Fibroblast of lung (primary cell): ENCODE measurements at places on chromosomes 2 and 18. TPM values are rescaled to one million over a fixed set of nuclear protein-coding genes. Genes with fewer than 3 reads are reported as not detected.
A peak's percentile ranks its signal among the peaks of the same experiment; 100 is the strongest.

GRCh38 chr2:227717687-227718567, at the start of gene SLC19A3:
Gene SLC19A3 (minus strand): TSS chr2:227718028. CDS start chr2:227702318, 15,710 bp downstream.
- DNase-seq, result peak; percentile 94

GRCh38 chr2:48529194-48529593, 760 bp upstream of the STON1 start:
- DNase-seq, result no peak

The MOGAT1 gene
- polyA plus RNA-seq, result not detected in 2 replicates

The COL3A1 gene
- 519 and 2,255 TPM in 2 replicates for polyA plus RNA-seq

- no peak for DNase-seq
These were observed 27.7 kb upstream of the SEMA4C start for GRCh38 chr2:96897491-96898134.

DNA sequence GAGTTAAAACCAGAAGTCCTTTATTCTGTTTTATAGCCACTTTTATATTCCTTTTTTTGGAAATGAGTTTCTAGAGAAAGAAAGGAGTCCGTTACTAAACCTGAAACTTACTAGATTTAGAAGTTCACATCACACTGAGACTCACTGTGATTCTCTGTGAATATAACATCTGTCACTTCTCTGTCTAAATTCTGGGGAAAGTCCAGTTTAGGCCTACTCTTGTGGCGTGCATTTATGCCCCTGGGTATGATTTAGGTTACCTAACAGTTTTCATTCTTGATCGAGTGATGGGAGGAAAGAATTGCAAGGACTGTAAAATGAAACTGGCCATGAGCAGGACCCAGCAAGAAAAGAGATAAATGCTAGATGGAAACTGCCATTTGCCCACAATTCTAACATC, 449.6 kb downstream of the SPAG16 start:
- no peak for DNase-seq

DNA sequence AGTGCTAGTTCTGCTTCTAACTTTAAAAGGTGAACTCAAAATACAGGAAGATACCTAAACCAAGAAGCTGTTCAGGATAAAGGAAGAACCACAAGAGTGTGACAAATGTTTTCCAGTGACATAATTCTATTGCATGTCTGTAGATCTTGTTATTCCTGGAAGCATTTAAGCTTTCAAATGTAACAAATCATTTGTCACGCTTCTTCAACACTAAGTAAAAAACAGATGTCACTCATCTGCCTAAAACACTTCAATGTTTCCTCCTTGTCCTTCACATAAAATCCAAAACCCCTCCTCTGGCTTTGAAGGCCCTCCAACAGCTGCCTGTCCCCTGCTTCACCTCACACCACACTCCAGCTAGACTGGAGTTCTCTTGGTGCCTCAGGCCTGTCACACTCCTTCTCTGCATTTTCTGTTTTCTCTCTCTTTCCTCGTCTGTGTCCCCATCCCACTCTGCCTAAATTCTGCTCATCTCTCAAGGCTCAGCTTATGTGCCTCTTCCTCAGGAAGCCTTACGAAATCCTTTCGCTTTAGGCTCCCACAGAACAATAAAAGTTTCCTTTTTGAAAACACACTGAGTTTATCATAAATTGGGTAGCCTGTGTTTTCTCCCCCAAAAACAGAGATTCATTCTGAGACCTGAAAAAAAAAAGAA, 6.4 kb upstream of the CLEC4F start:
- no peak for DNase-seq

GRCh38 chr2:25062511-25062917, 20.6 kb downstream of the EFR3B start:
- DNase-seq, result no peak

DNA sequence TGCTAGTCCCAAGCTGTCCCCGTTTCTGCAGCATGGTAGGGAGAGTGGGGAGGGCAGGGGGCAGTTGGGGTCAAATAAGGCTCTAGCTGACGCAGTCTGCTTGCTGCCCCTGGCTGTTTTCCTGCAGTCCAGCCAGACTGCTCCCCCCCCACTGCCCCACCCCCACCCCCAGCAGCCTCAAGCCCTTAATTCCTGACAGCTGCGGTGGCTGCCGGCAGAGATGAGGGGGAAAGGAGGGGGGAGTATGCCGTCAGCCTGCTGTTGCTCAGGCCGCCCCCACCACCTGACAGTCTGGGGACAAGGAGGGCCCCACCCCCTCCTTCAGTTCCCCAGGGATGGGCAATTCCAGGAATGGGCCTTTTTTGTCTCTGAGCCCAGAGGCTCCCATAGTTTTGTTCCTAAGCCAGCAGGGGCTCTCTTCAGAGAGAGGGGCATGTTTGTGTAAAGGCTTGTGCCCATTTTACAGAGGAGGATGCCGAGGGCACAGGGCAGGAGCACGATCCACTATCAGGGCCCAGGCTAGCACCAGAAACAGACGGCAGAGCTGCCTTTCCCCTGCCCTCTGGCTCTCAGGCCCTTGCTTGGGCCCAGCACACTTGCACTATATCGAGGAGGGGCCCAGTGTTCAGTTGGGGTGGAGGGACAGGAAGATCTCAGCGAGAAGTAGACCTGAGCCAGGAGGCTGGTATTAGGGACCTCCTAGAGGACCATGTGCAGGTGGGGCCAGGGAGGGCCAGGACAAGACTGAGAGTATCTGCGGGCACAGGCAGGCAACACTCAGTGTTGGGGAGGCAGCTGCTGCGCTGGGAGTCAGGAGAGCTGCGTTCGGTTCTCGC, 1.5 kb upstream of the WNT10A start:
- no peak for DNase-seq

- no peak for DNase-seq
These were observed 759.7 kb upstream of the CDH7 start for GRCh38 chr18:64991102-64991501.

DNA sequence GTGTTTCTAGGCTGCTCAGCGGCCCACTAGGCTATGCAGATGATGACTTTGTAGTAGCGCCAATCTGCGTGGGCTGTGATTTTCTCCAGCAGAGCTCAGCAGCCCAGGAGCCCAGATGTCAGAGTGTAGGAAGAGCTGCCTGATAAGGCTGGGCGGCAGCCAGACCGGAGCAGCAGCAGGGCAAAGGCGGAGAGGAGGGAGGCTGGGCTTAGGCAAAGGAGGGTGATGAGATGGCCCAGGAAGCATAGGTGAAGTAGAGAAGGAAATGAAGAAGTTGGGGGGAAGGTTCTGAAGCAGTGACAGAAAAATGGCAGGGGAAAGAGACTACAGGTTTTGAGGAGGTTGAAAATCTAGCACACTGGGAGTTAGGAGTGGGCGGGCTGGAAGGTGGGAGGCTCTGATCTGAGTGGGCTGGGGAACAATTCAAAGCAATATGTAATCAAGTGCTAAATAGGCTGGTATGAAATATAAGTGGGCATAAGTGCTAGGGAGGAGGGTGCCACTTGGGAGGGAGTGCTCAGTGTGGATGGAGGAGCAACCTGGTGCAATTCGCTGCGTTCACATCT, 50.6 kb upstream of the STPG4 start:
- peak; percentile 80 for DNase-seq

The TMEM247 gene
- not detected in 2 replicates for polyA plus RNA-seq

The ABCB11 gene
- not detected in 2 replicates for polyA plus RNA-seq

GRCh38 chr18:37270038-37270665, 295.4 kb downstream of the CELF4 start:
- peak; percentile 56 for DNase-seq

The MGAT4A gene
- polyA plus RNA-seq, result 0.08 and 0.10 TPM in 2 replicates

The ZNF407 gene
- polyA plus RNA-seq, result 4.4 and 5.1 TPM in 2 replicates

- DNase-seq, result peak; percentile 97
These were observed at the start of gene DTNA for GRCh38 chr18:34709750-34710441. Gene DTNA (plus strand): TSS chr18:34710298. CDS start chr18:34755977, 45,679 bp downstream.

- DNase-seq, result no peak
These were observed 82.0 kb downstream of the FHOD3 start for GRCh38 chr18:36379435-36379984.

- DNase-seq, result peak; percentile 58
These were observed 1.7 kb upstream of the PER2 start for GRCh38 chr2:238290091-238290509.

- DNase-seq, result peak; percentile 1
These were observed 660.1 kb upstream of the SLC8A1 start for GRCh38 chr2:41111836-41112627.

- no peak for DNase-seq
These were observed at the start of gene SLC30A3 for GRCh38 chr2:27262379-27263286. Gene SLC30A3 (minus strand): TSS chr2:27263047. CDS start chr2:27262906, 141 bp downstream.

The ARHGAP15 gene
- 0.07 and 0.27 TPM in 2 replicates for polyA plus RNA-seq

The UGT1A4 gene
- not detected in 2 replicates for polyA plus RNA-seq

DNA sequence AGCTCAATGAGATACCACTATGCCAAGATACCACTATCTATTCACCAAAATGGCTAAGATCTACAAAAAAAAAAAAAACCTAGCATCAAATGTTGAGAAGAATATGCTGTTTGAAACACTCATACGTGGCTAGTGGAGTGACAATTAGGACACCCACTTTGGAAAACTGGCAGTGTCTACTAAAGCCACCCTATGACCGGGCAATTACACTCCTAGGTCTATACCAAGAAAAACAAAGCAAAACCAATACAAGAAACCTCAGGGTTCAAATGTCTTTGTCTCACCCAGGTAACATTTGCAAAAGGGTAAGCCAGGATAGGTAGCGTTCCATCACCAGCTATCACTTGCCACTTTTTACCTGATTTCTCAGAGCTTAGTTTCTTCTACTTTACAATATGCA, 123.6 kb upstream of the CAB39 start:
- no peak for DNase-seq

The ZNF2 gene
- 4.4 and 5.0 TPM in 2 replicates for polyA plus RNA-seq

- DNase-seq, result no peak
These were observed 160.6 kb downstream of the RNF144A start for GRCh38 chr2:7077660-7078267.

GRCh38 chr2:18356676-18357075, 203.8 kb downstream of the RDH14 start:
- DNase-seq, result peak; percentile 73

The FAP gene
- 116 and 140 TPM in 2 replicates for polyA plus RNA-seq

DNA sequence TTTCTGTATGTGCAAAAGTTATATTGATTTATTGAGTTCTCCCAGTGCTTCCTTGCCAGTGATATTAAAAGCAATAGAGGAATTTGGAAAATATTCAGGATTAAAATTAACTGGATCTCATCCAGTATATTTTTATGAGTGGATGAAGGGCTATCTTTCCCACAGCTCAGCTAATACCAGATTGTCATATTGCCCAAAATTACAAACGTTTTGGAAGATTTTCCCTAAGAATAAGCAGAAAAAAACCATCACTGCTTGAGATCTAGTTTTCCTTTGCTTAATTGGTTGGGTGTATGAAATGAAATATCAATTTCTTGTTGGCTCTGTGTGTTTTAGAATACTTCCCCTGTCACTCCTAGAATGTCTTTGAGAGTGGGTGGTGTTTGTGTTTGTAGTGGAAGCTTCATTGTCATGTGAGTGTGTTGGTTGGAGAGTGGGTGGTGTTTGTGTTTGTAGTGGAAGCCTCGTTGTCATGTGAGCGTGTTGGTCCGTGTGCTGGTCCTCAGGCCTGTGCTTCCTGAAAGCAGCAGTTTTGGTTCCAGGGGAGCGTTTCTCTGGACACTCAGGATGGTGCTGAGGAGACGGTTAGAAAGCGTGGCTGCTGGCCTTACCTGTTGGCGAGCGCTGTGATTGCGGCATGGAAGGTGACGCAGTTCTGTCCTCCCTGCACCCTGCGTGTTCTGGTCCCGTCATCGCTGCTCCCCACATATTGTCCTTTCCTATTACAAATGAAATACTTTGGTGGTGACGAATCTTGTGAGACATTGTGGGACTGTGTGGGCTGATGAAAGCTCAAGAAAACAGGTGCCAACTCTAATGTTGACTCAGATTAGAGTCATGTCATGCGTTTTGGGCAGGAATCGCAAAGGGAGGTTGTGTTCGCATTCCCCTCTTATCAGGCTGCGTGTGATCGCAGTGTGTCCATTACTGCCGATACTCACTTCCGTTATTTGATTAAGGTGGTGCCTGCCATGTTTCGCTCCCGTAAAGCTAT, 12.4 kb downstream of the ASB1 start:
- peak; percentile 99 for DNase-seq

The SOS1 gene
- polyA plus RNA-seq, result 20.2 and 24.9 TPM in 2 replicates

The GDF7 gene
- 0.02 TPM in 1 of 2 replicates, not detected in the other for polyA plus RNA-seq

GRCh38 chr2:29317801-29318485, 202.7 kb downstream of the CLIP4 start:
- DNase-seq, result no peak

- DNase-seq, result no peak
These were observed 310.8 kb upstream of the MGAT5 start for GRCh38 chr2:133943108-133943507.

- peak; percentile 48 for DNase-seq
These were observed 1.6 kb upstream of the PSTPIP2 start for GRCh38 chr18:46073474-46074331.

- DNase-seq, result no peak
These were observed 70.3 kb upstream of the DOCK10 start for GRCh38 chr2:225112362-225113126.

The KCNK3 gene
- 0.01 TPM in 1 of 2 replicates, not detected in the other for polyA plus RNA-seq

DNA sequence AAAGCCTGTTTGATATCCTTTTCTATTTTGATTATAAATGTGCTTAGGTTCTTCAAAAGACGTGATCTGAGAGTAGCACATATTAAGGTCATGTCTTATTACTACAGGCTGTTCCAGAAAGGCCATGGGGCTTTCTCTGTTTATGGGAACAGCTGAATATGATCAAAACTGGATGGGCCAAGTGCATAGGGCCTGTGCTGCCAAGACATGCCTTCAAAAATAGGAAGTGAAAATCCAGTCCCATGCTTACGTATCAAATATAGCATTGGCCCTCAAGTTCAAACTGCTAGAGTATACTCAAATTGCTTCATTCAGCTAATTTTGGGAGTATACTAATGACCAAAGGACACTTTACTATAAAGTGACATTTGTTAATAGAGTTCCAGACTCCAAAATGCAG, 24.1 kb downstream of the SLC25A52 start:
- DNase-seq, result no peak

The DSG4 gene
- not detected in 2 replicates for polyA plus RNA-seq

The MBP gene
- 2.3 and 2.4 TPM in 2 replicates for polyA plus RNA-seq

GRCh38 chr18:31230495-31230894, 67.8 kb upstream of the DSC1 start:
- no peak for DNase-seq

DNA sequence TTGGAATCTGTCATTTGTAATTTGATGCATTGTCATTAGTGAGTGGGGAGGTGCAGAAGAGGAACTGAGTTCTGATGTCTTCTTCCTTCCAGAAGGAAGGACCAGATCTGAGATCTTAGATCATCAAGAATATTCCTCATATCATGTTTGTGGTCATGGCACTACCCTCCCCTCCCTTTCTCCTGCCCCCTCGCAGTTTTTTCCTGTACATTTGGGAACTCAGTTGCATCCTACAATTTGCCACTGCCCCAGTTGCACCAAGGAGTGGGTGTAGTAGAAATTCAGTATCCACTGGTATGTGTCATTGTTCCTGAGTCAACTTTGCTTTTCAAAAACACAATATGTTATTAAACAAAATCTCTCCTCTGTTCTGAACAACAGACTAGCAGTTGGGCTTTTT, 26.6 kb upstream of the ACVR1 start:
- DNase-seq, result no peak

- DNase-seq, result no peak
These were observed 266.3 kb downstream of the CCDC85A start for GRCh38 chr2:56450047-56450446.

GRCh38 chr2:6506361-6506794, 359.3 kb downstream of the CMPK2 start:
- DNase-seq, result peak; percentile 12

The GCG gene
- not detected in 2 replicates for polyA plus RNA-seq

- DNase-seq, result no peak
These were observed 207.0 kb upstream of the CXCR4 start for GRCh38 chr2:136324966-136325365.

The TMEM200C gene
- polyA plus RNA-seq, result 0.02 and 0.10 TPM in 2 replicates

GRCh38 chr2:85770369-85770768, 16.6 kb downstream of the ATOH8 start:
- DNase-seq, result no peak

The STARD6 gene
- 0.39 and 0.42 TPM in 2 replicates for polyA plus RNA-seq
